ENCODE measurements at places on chromosomes 16 and 17.

DNA sequence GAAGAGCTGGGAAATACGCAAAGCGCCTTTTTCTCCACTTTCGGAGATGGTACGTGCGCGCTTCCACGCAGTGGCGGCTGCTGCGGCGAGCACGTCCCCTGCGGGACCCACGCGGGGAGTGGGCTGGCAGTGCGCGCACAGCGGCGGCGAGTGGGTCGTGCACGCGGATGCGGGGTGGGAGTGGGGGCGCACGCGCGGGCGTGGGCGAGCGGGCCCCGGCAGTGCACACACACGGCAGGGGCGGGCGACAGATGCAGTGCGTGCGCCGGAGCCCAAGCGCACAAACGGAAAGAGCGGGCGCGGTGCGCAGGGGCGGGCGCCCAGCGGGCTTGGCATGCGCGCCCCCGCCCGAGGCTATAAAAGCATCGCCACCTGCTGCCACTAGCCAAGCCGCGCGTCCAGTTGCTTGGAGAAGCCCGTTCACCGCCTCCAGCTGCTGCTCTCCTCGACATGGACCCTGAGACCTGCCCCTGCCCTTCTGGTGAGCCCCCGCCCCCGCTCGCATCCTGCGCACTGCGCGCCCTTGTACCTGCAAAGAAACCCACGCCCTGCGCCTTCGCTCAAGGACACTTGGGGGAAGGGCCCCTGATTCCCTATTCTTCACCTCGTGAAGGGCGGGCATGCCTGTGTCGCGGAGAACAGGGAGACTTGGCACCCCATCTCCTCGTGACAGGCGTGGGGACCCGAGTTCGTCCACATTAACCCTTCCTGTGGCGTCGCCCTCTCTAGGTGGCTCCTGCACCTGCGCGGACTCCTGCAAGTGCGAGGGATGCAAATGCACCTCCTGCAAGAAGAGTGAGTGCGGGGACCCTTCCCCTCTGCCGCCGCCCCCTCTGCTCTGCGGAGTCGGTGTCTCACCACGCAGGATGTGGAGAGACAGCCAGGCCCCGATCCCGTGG is at the start of gene MT3:
Gene MT3 (plus strand): TSS at position 388 of the 899 bp plus-strand sequence. CDS start 63 bp downstream, at position 451.
- DNase-seq: peak; percentile 40

DNA sequence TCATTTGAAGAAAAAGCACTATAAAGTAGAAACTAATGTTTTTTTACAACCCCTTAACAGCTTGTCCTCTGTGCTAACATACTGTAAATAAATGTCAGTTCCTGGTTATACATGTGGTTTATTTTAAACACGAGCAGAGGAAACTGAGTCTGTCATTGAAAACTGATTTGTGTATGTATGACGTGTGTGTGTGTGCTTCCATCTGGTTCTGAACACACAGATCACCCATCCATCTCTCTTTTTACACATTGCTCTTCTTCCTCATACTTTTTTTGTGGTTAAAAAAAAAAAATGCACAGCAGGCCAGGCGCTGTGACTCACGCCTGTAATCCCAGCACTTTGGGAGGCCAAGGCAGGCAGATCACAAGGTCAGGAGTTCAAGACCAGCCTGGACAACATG is 49.5 kb downstream of the ZNF423 start:
- DNase-seq: no peak

- DNase-seq: no peak
These were observed 47.4 kb upstream of the SMURF2 start for GRCh38 chr17:64709481-64709880.

DNA sequence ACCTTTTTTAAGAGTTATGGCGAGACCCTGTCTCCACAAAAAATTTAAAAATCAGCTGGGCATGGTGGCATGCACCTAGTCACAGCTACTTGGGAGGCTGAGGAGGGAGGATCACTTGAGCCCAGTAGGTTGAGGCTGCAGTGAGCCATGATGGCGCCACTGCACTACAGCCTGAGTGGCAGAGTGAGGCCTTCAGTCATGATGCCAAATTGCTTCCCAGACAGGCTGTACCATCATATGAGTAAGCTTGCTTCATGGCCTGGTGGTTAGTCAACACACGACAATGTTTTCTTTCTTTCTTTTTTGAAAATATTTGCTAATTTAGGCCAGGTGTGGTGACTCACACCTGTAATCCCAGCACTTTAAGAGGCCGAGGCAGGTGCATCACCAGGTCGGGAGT is 12.5 kb downstream of the NTAN1 start:
- DNase-seq: no peak

DNA sequence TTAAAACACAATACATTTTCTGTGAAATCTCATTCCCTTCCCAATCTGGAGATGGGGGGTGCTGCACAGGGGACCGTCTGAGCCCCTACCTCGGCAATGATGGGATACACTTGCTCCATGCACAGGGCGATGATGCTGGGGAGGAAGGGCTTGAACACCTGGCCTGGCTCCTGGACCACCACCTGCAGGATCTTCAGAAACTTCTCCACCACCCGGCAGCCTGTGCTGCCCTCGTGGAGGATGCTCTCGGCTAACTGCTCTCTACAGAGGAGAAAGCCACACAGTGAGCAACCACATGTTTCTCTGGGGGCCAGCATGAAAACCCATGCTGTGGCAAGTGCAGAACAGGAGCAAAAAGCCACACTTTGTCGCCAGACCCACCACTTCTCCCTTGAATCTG is 42.4 kb upstream of the GSG1L start:
- no peak for DNase-seq

DNA sequence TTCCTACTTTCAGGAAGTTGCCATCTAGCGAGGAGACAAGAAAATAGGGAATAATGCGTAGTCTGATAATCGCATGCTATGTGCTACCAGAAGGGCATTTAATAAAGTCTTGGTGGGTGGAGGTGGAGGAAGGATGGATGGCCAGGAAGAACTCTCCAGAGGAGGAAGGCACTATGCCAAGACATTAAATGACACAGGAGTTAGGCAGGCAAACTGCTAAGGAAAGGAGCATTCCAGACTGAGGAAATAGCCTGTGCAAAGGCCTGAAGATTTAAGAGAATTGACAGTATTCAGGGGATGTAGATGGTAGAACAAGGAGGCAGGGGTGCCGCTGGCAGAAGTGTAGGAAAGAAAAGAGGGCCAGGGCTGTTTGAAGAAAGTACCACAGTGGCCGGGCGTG is 19.3 kb upstream of the ARHGAP44 start:
- DNase-seq: no peak

GRCh38 chr17:32007463-32008298 is 498 bp downstream of the LRRC37B start:
- no peak for DNase-seq

DNA sequence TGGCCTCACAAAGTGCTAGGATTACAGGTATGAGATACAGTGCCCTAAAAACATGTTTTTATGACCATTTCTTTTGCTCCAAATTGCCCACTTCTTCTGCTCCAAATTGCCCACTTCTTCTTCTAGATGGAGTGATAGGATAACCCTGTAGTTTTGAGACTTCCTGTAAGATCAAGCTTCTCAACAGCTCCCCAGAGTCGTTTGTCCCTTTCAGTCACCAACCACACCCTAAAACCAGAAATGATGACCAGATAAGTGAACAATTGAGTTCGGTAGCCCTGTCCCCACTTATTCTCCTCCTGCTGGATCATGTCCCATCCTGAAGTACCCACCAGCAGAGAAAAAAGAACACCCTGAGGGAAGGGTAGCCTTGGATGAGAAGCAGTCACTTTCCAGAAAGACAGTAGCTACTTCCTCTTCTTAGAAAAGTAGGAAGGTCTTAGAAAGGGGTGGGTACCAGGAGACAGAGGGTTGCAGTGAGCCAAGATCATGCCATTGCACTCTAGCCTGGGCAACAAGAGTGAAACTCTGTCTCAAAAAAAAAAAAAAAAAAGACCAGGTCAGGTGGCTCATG is 2.5 kb downstream of the ODAD4 start:
- DNase-seq: no peak
